ENCODE measurements at places on chromosomes 4 and X.

DNA sequence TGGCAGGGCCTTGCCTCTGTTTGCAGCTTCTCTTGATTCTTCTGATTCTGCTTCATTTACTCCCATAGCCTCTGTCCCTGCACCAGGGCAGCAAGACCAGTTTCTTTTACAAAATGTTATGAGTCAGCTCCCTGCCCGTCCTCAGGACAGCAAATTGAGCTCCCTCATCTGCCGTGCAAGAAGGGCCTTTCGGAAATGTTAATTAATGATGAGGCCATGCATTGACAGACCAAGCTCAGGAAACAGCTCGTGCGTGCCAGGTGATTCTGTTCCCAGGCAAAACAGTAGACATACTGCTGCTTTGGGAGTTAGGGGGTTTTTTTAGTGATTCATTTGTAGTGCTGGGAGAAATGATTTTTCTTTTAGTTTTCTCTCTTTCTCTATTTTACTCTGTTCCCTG lies 231.7 kb downstream of the FBXW7 start:
- no peak for DNase-seq

- no peak for DNase-seq
These were observed 1.1 kb downstream of the SLIT2 start for GRCh38 chr4:20252656-20253282.

GRCh38 chr4:108867476-108867875 lies 104.6 kb upstream of the ETNPPL start:
- DNase-seq = no peak

DNA sequence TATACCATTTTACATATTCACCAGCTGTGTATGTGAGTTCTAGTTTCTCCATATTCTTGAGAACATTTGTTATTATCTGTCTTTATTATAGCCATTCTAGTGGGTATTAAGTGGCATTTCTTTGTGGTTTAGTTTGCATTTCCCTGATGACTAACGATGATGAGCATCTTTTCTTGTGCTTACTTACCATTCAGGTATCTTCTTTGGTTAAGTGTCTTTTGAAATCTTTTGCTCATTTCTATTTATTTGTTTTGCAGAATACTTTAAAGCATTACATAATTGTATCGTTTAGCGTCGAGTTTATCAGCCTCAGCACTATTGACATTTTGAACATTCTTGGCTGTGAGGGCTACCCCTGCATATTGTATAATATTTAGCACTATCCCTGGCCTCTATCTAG lies 85.4 kb downstream of the FRMPD4 start:
- no peak for DNase-seq

DNA sequence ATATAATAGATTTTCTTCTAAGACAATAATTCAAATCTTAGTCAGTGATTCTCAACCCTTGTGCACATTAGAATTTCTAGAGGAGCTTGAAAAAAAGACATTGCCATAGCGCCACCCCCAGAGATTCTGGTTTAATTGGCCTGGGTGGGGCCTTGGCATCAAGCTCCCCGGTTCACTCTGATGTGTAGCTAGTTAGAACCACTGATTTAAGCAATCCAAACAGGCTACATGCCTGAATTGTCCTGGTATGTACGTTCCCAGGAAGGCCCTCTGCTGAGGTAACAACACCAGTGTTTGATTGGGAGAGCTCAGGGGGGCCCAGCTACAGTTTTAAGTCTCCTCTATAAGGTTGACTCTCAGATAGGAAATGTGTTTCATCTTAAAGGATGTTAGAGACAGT lies 1.3 kb upstream of the ATP10D start:
- DNase-seq = no peak

GRCh38 chr4:147975325-147975724 lies 243.4 kb downstream of the ARHGAP10 start:
- DNase-seq = no peak

GRCh38 chrX:113726898-113727297 lies 857.0 kb upstream of the HTR2C start:
- no peak for DNase-seq

DNA sequence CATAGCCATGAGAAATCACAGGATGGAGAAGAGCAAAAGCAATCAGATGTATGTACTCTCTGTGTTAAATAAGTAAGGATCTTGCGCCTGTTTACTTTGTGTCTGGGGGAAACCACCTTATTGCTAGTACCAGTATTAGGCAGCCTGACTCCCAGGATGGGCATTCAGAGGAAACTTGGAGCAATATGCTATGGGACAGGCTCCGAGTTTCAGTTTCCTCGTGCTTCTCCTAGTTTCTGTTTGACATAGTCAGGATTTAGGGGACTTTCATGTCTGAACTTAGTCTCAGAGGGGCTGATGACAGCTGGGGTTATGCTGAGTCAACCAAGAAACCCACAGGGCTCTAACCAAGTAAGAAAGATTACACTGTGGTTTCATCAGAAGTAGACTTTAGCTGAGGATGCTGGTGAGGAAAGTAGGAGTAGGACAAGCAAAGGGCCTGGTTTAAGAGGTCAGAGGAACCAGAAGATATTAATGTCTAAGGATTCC lies 13.5 kb downstream of the NSUN7 start:
- DNase-seq = no peak

DNA sequence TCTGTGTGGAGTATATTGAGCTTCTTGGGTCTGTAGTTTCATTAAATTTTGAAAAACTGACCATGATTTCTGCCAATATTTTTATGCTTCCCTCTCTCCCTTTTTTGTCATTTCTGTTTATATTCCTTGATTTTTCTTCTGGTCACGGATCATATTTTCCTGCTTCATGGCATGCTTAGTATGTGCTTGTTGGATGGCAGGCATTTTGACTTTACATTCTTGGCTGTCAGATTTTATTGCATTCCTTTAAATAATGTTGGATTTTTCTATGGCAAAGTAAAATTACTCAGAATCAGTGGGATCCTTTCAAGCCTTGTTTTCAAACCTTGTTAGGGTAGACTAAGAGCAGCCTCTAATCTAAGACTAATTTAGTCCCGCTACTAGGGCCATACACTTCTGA lies 531.8 kb downstream of the IL15 start:
- DNase-seq = no peak

DNA sequence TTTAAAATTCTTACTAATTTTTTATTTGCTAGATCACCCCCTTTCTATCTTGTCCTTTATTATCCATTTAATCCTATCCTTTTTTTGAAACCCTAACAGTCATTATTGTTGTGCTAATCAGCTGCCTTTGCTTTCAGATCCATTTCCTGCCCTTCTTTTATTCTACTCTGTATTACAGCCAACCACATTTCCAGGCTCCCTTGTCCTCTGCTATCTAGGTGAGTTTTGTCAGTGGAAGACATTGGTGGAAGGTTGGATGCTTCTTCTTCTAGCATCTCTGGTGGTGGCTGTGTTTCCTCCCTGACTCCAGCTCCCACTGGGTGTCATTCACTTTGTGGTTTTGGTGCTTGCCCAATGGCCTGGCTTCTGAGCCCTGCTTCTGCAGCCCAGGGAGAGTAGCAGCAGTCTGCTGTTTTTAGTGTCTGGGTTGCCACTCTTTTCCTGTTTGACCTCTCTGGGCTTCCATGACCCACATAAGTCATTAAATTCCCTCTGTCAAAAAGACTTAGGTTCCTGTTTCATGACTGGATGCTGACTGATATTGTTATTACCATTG lies 225.2 kb upstream of the PGRMC2 start:
- no peak for DNase-seq

DNA sequence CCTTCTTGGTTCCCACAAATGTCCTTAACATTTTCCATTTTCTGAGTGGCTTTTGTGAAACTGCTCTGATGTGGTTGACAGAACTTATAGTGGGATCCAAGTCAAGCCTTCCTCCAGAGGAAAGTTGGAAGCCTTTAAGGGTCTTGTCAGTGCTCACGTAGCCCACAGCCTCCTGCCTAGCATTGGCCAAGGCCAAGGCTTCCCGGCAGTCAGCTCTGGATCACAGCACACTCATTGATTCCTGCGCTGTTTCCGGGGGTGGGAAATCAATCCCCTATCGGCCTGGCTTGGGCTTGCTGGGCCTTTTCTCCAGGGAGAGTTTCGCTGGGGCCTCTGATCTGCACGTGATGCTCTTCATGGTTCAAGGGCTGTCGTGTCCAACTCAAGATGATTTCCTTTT lies 76.1 kb downstream of the SLC9A6 start:
- DNase-seq = no peak
